ENCODE measurements at places on chromosomes 6 and 20.
A peak's percentile ranks its signal among the peaks of the same experiment; 100 is the strongest.

GRCh38 chr20:24245094-24245493 is 224.3 kb upstream of the SYNDIG1 start:
- no peak for DNase-seq

DNA sequence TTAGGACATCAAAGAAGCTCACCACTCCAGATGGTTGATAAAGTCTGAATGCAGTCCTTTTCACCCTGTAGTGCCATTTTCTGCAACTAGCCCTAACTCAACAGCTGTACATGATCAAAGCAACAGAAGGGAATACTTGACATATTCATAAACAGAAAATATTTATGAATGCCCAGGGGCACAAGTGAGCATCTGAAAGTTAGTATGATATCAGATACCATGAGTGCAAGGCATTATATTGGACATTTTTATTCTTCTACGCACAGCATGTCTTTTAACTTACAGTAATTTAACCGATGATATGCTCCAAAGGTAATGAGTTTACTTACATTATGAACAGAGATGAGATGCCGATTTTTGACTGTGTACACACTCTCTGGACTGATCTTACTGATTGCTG is 142.0 kb downstream of the MCHR2 start:
- DNase-seq, result no peak

DNA sequence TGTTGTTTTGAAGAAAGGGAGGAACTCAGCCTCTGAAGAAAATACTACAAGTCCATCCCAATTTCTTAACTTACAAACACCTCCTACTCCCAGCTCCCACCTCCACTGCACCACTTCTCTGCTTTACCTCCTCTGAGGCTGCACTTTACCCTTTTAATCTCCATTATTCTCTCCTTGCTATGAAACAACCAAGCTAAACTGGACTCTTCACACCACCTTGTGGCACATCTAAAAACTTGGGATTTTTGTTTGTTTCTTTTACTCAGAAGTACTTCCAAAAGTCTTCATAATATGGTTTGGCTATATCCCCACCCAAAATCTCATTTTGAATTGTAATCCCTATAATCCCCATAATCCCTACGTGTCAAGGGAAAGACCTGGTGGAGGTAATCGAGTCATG is 142.2 kb downstream of the MOXD1 start:
- DNase-seq, result no peak

DNA sequence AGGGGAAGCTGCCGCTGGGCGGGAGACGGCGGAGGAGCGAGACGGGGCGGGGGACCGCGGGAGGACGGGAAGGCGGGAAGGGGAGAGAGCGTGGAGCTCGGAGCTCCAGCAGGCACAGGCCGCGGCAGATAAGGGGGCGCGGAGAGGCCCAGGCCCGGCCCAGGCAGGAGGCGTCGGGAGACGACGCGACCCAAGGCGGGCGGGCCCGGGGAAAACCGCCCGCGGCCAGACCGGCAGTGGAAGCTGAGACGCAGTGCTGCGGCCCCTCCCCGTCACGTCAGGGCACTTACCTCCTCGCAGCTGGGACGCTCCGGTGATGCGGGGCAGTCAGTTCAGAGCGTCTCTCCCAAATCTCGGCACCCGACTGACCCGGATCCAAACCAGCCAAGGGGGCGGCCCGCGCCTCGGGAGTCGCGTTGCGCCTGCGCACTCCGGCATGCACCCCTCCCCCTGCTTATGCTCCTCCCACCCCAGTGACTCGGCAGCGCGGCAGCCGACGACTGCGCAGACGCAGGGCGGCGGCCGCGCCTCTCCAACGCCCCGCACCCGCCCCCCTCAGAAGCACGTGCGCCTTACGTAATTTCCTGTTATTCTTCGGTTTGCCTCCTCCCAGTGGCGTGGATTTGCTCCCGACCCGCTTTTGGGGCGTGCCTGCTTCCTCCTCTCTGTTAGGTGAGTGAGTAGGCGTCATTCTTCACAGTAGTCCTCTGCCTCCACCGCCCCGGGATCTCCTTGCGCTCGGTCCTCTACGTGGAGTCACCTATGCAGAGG is at the start of gene OSER1:
Gene OSER1, minus strand, starts transcription at position 366 of the 771 bp plus-strand sequence. CDS start 3,814 bp downstream, outside the sequence.
- DNase-seq, result peak; percentile 93

DNA sequence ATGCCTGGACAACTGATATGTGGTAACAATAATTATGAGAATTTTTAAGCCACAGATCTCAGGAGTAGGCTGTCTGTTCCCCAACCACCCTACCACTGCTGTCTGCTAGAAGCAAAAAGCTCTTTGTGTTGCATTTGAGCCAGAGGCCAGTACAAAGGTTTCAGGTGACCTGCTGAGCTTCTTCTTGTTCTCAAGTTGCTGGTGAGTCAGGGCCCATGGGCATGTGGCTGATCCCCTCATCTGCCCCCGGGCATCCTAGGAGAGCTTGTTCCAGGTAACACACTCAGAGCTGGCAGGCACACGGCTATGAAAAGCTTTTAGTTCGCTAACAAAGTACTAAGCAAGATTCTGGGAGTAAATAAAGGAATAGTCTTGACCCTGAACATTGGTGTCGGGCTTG is 285.3 kb downstream of the CDC5L start:
- no peak for DNase-seq

- DNase-seq, result no peak
Measured at GRCh38 chr6:26431258-26432172, 8.8 kb upstream of the BTN3A3 start.

DNA sequence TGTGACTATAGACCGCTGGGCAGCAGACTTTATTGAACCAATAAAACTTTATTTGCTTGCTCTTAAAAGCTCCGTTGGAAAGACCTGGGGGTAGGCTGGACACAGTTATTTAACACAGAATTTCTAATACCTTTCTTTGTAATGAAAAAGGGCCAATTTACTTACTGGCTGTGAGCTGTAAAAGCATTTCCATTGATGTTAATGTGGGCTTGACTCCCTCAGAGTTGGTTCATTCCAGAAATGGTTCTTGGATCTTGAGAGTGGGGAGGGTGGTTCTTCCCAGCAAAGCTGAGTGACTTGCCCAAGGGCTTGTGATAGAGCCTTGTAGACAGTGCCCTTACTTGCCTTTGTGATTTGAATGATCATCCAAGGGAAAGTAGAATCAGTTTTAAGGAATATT is 100.6 kb downstream of the SOX4 start:
- DNase-seq, result no peak

GRCh38 chr6:136486357-136486756 is 63.9 kb downstream of the MAP7 start:
- no peak for DNase-seq

- DNase-seq, result peak; percentile 66
Measured at GRCh38 chr20:45857882-45858216, 435 bp downstream of the ZSWIM3 start.

- no peak for DNase-seq
Measured at GRCh38 chr6:90997076-90997475, 410.2 kb upstream of the MAP3K7 start.

- no peak for DNase-seq
Measured at GRCh38 chr6:80923816-80924215, 817.3 kb downstream of the BCKDHB start.

DNA sequence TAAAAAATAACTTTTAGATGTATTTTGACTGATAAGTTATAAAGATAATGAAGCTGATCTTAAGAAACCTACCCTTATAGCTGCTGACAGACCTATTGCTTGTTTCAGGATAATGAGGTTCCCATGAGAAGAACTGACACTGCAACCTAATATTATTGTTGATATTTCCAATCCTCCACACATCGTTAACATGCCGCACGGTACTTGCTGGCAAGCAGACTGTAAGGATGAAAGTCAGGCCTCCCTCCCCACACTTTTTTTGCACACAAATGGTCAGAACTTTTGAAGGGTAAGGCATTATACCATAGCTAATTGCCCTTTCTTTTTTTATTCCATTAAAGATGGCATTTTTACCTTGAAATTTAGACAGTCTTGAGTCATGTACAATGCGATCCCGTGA is 210.9 kb downstream of the UST start:
- no peak for DNase-seq

DNA sequence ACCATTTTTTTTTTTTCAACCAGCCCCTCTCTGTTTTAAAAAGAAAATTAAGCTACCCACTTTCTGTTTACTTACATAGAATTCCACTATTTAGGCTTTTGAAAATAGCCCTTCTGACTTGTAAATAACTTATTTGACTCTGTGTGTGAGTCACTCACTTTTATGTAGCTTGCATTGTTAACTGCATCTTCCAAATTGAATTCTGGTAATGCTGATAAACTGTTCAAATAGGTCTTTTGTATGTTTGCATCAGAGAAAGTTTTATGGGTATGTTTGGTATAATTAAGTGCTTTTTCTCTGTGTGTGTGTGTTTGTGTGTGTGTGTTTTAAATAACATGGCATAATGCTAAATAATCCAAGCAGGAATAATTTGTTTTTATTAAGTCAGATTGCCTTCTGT is 360.1 kb downstream of the PLCB1 start:
- no peak for DNase-seq

DNA sequence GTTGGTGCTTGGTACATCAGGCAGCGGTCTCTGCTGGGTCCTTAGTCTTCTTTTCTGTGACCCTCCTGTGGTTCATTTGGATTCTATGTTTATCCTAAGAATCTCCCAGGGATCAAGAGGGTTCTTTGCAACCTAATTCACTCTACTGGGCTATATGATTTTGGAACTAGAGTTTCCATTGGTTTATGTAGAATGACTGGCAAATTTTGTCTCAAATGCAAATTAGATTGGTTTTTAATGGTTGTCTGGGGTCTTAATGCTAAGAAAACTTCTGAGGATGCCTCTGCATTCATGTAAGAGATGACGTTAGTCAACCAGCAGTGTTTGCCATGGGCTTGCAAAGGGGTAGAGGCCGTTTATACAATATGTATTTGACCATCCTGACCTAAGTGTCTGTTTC is 129.8 kb upstream of the ZFP64 start:
- no peak for DNase-seq

DNA sequence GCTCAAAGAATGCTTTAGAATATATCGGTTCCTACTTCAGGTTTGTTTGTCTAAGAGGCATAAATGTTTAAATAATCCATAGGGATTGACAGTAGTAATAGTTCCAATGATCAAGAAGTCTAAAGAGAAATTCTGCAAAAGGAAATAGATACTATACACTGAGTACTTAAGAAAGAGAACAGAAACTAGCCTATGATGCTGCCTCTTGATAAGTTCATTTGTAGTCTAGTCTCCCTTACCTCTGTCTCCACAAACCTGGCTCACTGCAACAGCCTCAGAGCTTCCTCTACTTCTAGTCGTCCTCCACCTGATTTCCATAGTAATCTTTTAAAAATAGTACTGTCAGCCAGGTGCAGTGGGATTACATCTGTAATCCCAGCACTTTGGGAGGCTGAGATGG is 511.8 kb downstream of the LMBRD1 start:
- DNase-seq, result no peak

GRCh38 chr20:50311308-50312001 is 120.8 kb downstream of the CEBPB start:
- no peak for DNase-seq

DNA sequence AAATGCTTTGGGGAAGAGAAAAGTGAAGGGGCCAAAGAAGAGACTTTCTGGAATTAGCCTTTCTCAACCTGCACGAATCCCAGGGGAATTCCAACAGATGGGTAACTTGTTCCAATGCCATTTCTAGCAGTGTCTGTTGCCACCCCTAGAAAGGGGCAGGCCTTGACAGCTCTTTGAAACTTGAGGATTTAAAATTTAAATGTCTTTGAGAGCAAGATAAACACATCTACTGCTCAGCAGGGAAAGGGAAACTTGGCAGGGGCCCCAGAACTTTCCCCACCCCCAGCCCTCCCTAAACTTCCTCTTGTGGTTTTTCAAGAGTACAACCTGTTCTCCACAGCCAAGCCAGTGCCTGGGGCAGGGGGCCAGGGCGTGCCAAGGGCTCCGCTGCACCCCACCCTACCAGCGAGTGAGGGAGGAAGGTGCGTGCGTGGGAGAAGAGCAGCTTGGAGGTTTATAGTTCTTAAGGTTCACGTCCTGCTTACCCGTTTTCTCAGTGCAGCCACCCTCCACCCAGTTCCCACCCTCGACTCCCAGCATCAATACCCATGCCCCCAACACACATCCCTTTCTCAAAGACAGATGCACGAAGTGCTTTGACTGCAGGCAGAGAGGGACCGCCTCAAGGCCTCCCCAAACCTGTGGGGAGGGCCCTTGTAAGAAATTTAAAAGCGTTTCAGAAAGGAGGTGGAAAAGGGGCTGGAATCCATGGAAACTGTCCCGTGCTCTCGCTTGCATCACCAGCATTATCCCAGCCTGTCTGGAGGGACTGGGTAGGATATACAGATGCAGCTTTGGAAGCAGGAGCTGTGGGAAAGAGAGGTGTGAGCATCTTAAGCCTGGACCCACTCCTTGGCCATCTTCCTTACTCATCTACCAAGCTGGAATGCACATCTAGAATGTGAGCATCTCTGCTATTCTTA is 4.5 kb upstream of the TAF8 start:
- DNase-seq, result no peak

GRCh38 chr20:37345339-37346235 is at the start of gene SRC:
Gene SRC, plus strand, starts transcription at chr20:37346140. Its CDS starts 38,014 bp downstream, at chr20:37384154.
- DNase-seq, result peak; percentile 74

GRCh38 chr6:144478483-144478882 is 193.3 kb downstream of the UTRN start:
- DNase-seq, result no peak

DNA sequence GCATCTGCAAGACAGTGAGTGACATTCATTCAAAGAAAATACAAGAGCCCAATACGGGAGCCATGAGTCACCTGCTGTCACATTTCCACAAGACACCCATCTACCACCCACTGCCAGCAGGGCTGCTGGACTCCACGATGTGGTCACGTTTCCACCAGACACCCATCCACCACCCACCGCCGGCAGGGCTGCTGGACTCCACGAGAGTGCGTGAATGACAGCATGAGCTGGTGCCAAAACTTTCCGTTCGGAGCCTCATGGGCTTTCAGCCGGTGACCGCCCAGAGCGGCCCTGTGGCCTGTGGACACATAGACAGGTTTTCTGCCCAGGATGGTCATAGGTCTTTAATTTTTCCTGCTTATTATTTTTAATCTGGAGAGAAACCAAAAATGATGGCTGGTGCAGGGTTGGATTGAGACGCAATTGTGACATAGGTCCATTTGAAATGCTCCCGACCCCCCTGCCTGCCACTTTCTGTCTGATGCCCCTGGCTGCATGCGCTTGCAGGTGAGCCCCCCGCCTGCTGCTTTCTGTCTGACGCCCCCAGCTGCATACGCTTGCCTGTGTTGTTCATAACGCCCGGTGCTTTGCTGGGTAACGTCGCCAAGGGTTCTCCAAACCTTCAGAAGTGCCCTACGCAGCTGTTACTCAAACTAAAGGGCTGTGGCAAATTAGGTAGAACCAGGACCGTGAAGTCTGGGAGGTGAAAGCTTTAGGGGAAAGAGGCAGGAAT is 59.1 kb upstream of the SMOC2 start:
- no peak for DNase-seq

DNA sequence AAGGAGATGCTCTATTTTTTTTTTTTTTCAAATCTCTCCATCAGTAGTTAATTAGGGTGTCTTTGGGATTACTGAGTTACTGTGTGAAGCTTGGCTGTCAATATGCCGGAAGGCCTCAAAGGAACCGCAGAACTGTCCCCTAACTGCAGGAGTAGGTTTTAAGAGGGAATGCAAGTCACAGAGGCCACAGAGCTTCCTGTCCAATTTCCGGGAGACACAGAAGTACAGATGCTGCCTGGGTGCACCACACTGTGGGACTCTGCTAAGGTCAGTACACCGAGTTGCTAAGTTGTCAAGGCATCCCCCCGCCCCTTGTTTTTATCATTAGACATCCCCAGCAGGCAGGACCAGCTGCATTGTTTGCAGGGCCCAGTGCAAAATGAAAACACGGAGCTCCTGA is 120.2 kb upstream of the RAB32 start:
- no peak for DNase-seq

- no peak for DNase-seq
Measured at GRCh38 chr6:22825210-22825609, 255.8 kb downstream of the HDGFL1 start.
